Mucosa of gallbladder (tissue), 1 donor: ENCODE measurements at places on chromosomes 12 and 14.

DNA sequence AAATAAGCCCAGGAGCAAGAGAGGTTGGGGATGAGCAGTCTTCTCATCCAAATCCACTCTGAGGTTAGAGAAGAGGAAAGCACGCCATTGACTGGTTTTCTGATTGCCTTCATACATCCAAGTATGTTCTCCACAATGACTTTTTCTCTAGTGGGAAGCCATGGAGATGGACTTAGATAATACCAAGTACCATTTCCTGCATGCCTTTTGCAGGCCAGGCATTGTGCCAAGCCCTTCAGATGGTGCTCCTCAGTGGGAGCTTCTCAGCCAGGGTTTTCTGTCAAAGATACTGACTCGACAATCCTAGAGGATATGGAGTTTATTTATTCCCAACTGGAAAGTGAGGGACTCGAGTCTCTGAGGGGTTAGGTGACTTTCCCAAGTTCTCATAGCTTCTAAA, 218.0 kb downstream of the ZFP36L1 start:
- no peak for DNase-seq

DNA sequence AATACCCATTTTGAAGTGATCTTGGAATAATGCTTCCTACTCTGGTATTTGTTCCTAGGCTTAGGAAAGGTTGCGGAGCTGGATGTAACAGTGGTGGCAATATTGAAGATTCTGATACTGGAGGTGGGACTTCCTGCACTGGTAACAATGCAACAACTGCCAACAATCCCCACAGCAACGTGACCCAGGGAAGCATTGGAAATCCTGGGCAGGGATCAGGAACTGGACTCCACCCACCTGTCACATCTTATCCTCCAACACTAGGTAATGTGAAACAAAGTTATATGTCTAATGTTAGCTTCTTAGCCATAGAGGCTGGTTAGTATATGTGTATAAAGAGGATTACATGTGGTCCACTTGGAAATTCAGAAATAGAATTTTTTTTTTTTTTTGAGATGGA, 197.9 kb downstream of the PCNX1 start:
- no peak for DNase-seq

DNA sequence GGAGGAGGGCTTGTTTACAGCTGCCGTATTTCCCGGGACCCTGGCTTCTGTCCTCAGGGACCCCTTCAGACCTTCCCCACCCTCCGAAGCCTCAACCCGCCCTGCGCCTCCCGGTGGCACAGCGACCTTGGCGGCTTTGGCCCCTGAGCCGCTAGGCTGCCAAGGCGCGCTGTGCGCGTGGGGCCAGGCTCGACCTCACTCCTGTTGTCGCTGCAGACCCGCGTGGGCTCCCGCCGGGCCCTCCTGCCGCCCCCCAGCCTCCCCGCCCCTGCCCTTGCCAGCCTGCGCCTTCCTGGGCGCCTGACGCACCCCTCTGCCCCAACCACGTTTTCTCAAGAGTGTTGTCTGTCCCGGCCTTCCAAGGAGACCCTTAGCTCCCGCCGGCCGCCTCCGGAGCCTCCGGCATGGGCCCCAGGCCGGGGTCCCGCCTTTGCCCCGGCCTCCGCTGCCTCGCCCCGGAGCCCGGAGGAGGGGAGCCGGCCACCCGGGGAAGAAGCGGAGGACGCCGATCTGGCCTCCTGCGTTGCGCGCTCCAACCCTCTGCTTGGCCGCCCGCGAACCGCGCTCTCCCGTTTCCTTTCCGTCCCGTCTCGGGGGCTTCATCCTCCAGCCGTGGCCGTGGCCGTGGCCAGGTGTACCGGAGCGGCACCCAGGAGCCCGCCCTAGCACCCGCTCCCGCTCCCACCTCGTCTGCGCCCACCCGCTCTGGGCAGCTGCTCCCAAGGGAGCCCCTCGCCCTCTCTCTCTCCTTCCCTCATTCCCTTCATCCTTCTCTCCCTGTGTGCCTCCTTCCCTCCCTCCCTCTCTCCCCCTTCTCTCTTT, 19.9 kb downstream of the PPP2R5C start:
- no peak for DNase-seq

DNA sequence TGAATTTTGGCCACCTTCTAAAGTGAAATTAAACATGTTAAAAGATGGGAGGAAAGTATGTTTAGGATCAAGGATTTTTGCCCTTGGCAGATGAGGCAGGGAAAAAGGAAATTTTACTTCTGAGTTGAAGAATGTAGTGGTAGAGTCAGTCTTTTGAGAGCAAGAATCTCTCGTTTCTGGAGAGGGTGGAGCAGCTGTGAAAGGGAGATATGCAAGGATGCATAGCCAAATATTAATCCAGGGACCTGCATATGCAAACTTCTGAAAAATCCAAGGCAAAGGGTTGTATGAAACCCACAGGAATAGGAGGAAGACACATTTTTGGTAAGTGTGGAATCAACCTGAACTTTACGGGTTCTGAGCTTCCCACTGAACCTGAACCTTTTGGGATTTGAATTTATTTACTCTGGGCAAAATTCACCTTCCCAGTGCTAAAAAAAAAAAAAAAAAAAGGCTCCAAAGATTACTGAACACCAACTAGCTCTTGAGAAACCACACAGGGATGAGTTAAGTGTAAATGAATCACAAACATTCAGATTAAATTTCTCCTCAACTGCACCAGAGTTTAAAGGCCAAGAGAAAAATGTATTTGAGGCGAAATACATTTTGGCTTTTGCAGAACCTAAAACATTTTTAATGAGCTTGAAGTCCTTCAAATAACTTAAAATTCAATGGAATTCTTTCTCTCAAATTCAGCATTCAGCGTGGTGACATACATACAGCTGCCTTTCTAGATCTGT, 187.1 kb upstream of the CDKN3 start:
- DNase-seq, result no peak

DNA sequence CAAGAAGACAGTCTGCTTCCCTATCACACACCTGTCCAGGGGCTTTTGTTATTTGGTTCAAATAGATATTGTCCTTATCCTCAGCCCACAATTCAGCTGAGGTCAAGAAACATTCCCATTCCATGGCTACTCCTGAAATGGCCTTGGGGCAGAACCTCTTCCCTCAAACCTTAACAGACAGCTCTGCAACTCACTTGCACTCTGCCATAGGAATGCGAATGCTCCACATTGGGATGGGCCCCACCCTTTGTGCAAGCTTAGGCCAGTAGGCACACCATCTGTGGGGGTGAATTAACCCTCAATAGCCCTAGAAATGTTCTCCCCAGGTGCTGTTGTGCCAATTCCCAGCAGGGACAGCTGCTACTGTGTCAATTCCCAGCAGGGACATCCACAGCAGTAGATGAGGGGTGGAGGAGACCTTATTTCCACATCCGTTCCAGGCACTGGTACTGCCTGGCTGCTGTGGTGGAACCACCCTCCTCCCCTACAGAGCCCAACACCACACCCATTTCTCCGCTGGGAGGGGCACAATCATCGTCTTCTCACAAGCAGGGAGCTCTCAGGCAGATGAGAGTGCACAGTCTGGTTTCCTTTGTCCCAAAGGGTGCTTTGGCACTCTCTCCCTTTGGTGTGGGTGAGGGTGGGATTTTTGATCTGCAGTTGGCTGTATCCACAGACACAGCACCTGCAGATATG, 42.3 kb upstream of the GLIPR1 start:
- DNase-seq, result no peak

DNA sequence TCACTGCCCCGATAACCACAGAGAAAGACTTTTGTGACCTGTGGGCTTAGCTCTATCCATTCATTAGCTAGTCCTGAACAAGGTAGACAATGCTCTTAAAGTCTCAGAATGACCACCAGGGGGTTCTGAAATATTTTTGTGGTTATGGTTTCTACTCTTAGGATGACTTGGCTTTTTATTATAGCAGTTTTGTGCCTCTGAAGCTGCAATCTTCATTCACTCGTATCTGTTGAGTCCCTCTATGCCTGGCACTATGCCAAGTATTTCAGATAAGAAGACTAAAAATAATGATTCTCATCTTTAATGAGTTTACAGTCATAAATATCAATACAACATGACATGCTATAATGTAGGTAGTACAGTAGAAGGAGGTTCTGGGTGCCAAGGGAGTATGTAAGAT, 130.8 kb upstream of the TRHDE start:
- no peak for DNase-seq

DNA sequence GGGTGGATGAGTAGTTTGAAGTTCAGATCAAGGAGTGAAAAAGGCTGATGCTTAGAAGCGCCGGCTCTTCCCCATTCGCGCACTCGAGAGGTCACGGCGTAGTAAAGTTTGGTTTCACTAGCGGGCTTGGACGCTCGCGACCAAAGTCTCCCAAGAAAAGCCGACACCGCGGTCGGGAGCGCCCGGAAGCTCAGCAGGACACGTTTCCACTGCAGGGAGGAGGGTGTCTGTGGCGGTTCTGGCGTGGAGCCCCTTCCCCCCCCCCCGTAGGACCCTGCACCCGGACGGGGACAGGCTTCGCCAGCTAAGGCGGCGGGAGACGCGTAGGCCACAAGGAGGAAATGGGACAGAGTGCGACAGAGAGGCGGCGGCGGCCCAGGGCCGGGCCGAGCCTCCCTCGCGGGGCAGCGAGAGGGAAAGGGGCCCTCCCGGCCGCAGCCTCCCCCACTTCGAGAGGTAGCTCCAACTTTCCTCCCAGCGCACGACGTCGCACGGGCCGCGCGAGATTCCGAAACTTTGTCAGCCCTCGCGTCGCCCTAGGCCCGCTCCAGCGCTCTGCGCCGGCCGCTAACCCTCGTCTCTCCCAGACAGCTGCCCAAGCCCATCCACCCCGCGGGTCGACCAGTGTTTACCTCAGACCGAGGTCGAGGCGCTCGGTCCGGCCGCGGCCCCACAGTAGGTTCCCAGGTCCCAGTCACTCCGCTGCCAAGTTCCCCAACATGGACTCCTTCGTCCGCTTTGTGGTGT, 480 bp downstream of the SCAF11 start:
- peak; percentile 76 for DNase-seq

GRCh38 chr12:64451687-64452558, at the start of gene TBK1:
Gene TBK1, plus strand, starts transcription at chr12:64452120. Its CDS starts 3,751 bp downstream, at chr12:64455871.
- DNase-seq, result peak; percentile 92

- DNase-seq, result no peak
These were observed 5.6 kb downstream of the PYM1 start for GRCh38 chr12:55922126-55922525.

DNA sequence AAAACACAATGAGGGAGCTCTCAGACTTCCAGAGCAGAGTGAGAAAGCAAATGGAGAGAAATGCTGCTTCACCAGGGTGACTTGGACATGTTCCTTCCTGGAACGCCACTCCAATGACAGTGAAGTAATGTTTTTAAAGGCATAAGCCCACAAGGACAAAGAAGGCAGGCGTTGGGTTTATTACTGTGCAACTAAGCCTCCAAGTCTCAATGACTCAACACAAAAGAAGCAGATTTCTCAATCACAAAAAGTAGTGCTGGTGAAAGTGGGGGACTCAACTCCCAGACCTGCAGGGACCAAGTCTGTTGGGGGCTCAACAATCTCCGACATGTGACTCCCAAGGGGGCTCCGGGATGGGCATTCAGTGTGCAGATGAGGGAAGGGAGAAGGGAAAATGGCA, 505.2 kb downstream of the BCL11B start:
- DNase-seq, result no peak

DNA sequence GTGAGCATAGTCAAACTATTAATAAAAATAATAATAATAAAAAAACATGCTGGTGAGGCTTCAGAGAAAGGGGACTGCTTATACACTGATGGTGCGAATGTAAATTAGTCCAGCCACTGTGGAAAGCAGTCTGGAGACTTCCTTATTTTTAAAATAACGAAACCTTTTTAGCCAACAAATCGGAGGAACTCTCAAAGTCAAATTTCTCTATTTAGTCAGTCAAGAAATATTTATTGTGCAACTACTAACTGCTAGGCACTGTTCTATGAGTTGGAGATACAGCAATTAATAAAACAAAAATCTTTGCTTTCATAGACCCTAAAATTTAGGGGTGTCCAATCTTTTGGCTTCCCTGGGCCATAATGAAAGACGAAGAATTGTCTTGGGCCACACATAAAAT, 10.8 kb downstream of the TAOK3 start:
- DNase-seq, result no peak

- no peak for DNase-seq
These were observed 201.9 kb upstream of the RBM19 start for GRCh38 chr12:114168061-114168460.

DNA sequence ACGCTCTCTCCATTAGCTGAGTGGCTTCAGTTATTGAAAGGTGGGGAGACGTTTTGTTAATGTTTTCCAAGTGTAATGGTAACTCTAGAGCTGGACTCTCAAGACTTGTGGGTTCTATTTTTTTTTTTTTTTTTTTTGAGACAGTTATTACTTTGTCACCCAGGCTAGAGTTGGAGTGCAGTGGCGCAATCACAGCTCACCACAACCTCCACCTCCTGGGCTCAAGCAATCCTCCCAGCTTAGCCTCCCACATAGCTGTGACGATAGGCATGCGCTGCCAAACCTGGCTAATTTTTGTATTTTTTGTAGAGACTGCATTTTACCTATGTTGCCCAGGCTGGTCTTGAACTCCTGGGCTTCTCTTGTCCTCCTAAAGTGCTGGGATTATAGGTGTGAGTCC, 26.2 kb downstream of the ATF1 start:
- no peak for DNase-seq

DNA sequence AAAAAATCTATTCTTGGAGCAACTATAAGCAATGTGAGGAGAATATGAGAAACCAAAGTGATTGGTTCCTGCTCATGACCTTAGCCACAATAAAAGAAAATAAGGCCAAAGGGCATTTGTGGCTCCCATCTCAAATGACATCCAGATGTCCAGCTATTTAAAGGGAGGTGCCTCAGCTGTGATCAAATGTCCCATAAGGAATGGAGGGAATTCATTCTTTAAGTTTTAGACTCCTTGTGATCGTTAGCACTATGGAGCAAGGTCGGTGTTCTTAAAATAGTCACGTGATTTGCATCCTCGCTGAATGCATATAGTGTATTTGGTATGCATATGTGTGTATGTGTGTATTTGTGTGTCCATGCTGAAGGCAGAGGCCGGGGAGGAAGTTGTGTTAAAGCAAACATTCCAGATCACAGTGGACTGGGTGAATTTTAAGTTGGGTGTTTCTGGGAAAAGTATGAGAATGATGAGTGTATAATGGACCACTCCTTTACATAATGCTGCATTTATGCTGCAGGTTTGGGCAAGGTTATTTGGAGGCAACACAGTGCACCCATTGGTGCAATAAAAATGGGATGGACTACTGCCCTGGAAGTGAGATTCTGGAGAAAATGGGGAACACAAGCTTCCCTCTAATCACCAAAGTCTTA, 5.6 kb upstream of the E2F7 start:
- no peak for DNase-seq

DNA sequence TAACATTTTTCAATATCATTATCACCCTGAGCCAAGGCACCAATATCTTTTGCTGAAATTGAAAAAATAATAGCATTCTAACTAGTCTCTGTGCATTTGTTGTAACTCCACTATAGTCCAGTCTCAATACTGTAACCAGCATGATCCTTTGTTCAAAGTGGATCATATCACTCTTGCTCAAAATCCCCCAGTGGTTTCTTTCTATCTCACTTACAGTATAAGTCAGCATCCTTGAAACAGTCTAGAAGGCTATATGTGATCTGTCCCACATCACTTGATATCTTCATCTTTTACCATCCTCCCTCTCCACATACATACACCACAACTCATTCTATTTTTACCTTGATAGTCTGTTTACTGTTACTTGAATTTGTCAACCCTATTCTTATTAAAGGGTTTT, 435.7 kb downstream of the CCER1 start:
- DNase-seq, result no peak
